Activated CD4-positive, CD25-positive, alpha-beta regulatory T cell treated with anti-CD3 and anti-CD28 coated beads, Interleukin-2, amount 50 U/mL, for 16 hours (primary cell): ENCODE measurements at places on chromosomes 1 and 21.

- no peak for DNase-seq
These were observed 31.4 kb downstream of the ZBTB17 start for GRCh38 chr1:15944308-15945010.

DNA sequence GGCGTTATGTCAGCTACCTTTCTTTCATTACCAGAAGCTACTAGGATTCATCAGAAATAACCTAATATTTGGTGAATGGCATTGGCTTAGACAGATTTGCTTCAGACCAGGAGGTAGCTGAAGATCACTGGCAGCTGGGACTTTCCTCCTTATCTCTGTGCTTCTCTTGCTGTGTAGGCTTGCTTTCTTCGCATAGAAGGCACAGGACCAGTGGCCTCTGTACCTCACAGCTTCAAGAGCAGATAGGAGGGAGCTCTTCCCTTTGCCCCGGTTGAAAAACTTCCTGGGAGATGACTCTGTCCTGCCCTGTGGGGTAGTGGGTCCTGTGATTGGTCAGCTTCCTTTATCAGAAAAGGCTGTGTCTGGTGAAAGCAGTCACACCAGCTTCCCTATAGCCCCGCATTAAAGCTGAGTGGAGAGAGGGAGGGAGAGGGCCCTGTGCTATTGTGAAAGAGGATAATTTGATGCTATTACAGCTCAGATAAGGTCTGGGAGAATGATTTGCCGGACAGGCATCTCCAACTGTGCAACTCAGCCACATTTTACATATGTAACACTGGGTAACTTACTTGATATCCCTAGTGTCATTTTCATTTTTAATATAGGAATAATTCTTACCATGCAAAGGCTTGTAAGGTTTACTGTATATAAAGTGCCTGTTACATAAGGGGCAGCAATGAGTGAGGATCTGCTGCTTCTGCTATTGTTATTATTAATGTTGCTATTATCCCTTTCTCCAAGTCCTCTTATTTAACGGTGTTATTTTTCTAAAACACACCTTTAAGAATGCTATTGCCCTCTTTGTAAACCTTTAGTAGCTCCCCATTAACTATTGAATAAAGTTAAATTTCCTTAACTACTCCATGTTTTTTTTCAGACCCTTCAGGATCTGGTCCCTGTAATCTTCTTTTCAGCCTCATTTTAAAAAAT is 31.6 kb downstream of the OSBPL9 start:
- DNase-seq: no peak

DNA sequence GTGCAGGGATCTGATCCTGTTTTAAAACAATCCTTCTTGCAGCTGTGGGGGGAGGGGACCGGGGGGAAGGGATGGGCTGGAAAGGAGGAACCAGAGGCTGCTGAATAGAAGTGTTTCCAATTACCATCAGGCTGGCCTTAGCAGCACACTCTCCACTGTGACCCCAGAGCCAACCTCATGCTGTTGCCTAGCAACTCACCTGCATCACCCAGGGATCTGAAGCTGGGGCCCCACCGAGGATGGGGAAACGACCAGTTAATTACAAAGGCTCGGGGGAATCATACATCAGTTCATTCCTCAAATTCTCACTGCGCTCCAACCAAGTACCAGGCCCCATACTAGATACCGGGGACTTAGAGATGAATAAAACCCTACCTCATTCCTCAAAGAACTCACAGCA is 11.9 kb upstream of the GPX7 start:
- DNase-seq: no peak

DNA sequence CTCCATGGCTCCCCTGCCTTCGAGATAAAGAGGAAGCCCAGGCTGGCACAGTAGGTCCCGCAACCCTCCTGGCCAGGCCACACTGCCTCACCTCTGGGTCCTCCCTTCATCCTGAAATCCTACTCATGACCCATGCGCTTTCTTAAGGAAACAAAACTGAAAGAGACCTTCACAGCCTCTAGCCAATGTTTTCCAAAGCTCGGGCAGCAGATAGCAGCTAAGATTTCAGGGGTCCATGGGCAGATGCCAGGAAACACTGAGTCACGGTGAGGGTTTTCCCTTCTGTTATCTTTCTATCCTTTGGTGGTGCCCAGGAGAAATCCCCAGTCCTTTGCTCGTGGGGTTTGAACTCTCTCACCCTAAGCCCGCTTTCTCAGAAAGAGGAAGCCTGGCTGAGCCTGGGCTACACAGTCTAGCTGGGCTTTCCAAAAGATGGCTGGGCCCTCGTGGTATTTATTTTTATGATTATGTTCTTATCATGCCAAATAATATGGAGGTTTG is 26.6 kb downstream of the TTC39A start:
- no peak for DNase-seq

DNA sequence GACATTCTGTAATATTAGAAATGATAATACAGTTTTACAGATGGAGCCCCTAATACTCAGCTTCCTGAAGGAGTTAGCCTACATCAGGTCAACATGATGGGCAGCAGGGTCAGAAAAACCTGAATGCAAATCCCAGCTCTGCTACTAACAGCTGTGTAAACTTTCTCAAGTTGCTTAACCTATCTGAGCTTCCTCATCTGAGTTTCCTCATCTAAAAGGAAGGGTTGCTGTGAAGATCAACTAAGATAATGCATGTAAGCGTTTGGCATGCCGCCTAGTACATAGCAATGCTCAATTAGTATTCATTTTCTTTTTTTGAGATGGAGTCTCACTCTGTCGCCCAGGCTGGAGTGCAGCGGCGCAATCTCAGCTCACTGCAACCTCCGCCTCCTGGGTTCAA is 18.4 kb upstream of the DESI2 start:
- no peak for DNase-seq
